ENCODE measurements at places on chromosomes 2 and 18.

- DNase-seq: peak; percentile 7
These were observed 4.5 kb upstream of the NPPC start for GRCh38 chr2:231930593-231931281.

DNA sequence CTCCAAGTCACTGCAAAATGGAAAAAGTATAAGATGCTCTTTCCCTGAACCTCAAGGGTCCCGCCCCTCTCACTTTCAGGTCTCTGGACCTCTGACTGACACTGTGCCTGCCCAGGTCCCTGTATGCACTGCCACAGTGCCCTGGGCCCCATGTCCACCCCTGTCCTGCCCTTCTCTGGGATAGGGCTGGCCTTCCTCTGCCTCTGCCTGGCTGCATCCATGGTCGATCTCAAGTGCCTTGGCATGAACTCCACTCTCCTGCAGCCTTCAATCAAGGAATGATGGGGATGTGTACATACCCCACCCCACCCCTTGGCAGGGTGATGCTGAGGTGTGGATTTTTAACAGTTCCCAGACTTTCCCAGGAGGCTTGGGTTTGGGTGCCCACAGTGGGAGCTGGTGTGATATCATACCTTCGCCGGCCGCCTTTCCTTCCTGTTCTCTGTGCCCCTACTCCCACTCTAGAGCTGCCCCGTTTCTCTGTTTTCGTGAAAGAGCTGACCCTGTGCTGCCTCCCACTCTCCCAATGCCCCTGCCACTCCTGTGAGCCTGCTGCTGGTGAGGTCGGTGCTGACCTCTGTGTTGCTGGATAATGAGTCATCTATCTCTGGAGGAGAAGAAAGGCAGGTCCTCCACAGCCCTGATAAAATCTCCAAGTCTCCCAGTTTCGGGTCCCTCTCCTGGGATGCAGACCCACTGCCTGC is 18.9 kb downstream of the PTPN18 start:
- DNase-seq: peak; percentile 20

- no peak for DNase-seq
These were observed 157.5 kb downstream of the TNS1 start for GRCh38 chr2:217845301-217845700.

GRCh38 chr18:47987388-47987699 is 56.9 kb upstream of the SMAD2 start:
- DNase-seq: no peak

GRCh38 chr2:138003411-138003810 is 39.1 kb downstream of the HNMT start:
- DNase-seq: no peak

GRCh38 chr18:55863876-55864275 is 275.9 kb upstream of the TCF4 start:
- DNase-seq: peak; percentile 37

DNA sequence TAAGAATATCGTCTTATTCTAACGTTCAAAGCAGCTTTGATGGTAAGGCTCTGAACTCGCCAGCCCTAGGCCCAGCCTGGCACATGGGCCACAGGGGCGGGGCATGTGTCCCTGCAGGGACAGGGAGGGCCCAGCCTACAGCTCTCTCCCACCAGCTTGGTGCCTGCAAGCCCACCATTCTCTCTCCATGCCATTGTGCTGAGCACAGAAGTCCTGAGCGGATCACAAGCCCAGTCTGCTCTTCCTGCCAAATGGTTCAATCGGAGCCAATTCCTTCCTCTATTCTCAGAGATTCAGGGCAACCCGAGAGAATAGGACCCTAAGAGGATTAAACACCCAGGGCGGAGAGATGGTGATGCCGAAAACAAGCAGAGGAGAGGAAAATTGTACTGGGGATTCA is 50.3 kb upstream of the APCDD1 start:
- DNase-seq: no peak

DNA sequence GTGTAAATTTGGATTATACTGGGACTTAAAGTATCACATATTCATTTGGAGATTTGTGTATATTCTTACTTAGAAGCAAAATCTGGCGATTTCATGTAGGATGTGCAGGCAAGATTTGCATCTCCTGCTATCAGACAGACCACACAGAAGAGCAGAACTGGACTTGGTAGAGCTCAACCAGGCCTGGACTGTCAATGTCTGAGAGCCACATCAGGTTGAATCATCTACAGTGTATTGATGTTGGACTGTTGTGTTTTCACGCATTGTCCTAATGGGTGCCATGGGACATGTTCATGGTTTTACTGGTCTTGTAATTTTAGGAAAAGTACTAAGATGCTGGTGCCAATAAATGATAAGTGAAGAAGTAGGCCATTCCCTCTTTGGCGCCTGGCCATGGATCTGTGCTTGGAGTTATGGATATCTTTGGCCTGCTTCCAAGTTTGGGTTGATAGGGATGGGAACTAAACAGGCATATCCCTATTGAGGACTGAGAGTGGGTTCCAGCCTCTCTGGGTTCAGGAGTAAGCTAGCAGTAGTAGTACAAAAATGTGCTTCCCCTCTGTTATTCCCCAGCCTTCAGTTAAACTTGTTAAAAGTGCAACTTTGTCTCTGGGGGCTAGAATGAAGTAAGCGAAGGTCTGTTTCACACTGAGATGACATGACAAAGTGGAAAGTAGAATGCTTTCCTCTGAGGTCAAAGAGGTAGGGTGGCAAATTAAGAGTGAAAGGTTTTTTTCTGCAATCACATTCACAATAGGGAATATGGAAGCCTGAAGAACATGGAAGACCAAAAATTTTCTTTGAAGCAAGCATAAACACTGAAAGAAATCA is 49.2 kb upstream of the NEMP2 start:
- no peak for DNase-seq

DNA sequence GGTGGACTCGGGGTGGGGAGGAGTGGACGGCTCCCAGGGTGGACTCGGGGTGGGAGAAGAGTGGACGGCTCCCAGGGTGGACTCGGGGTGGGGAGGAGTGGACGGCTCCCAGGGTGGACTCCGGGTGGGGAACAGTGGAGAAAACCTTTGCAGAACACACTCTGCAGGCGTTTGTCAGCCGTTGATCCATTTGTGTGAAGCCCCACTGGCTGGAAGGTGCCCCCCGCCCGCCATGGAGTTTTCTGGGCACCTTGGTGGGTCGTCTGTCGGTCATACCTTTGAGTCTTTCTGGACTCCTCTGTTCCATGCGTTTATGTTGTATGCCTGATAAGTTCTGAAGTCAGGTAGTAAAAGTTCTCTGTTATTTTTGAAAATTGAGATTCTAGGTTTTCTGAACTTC is 12.5 kb downstream of the CTDP1 start:
- DNase-seq: no peak

GRCh38 chr2:15984368-15985255 is 44.3 kb downstream of the MYCN start:
- DNase-seq: no peak

GRCh38 chr2:50143822-50144575 is 887.9 kb downstream of the NRXN1 start:
- DNase-seq: peak; percentile 46

GRCh38 chr18:44672506-44672905 is 8.2 kb upstream of the SETBP1 start:
- no peak for DNase-seq

DNA sequence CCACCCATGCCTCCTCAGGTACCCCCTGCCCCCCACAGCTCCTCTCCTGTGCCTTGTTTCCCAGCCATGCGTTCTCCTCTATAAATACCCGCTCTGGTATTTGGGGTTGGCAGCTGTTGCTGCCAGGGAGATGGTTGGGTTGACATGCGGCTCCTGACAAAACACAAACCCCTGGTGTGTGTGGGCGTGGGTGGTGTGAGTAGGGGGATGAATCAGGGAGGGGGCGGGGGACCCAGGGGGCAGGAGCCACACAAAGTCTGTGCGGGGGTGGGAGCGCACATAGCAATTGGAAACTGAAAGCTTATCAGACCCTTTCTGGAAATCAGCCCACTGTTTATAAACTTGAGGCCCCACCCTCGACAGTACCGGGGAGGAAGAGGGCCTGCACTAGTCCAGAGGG is 803 bp upstream of the DES start:
- DNase-seq: no peak

DNA sequence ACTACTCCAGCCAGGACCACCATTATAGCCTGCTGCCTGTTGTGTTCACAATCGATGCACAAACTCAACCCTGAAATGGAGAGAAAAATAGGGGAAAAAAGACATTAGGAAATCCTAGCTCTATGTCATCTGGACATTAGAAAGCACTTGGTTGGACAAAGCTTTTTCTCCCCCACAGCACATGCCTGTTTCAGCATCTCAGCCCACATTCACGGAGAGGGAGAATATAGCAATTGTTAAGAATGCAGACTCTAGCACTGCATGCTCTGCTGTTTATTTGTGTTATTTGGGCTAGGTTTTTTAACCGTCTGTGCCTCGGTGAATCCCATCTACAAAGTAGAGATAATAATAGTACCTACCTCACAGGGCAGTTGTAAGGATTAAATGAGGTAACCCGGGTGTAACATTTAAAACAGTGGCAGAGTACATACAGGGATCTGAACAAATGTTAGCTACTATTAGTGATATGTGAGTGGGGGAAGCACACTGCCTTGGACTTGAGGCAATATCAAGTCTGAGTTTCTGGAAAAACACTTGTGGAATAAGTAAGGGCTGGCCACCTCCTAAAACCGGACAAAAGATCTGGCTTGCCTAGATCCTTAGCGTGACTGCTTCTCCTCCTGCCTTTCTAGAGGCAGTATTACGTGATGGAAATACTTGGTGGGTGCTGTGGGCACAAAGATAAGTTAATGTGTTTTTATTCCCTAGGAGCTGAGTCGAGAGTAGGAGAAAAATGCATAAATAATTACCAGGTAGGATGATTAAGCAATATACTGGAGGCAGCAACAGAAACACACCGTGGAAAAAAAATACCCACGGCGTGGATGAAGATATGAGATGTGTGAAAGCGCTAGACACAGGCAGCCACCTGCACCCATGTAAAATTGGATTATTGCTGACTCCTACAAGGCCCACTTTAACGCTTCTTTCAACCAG is 1.0 kb upstream of the PPP1CB start:
- peak; percentile 47 for DNase-seq

DNA sequence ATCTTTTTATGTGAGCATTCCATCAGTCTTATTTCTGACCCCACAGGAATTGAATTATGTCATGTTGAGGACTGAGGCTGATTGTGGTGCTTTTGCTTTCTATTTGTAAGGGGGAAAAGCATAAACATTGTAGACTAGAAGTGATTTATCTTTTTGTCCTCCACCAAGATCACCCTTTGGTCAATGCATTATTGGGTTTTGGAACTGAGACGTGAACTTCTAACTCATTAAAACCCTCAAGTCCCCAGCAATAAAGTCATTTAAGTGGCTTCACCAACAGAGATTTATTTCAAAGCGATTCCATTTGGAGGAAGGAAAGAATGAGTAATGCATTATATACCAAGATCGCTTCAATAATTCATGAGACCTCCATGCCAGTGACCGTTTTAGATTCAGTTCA is 75.5 kb upstream of the TXNDC2 start:
- no peak for DNase-seq

DNA sequence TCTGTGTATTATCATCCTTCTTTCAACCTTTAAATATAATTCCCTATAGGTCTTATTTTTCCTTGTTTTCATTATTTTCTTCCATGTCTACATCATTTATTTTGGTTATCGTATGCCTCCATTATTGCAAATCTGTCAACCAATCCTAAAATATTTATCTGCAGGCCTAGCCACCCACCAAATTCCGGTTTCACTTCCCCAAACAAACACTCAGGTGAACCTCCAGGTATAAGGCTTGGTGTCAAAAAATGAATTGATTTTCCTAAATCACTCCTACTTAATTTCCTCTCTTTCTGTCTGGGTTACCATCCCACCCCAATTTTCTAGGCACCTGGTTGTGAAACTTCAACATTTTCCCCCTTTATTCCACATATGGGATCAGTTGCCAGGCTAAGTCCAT is 111.9 kb upstream of the LINC00305 start:
- no peak for DNase-seq

DNA sequence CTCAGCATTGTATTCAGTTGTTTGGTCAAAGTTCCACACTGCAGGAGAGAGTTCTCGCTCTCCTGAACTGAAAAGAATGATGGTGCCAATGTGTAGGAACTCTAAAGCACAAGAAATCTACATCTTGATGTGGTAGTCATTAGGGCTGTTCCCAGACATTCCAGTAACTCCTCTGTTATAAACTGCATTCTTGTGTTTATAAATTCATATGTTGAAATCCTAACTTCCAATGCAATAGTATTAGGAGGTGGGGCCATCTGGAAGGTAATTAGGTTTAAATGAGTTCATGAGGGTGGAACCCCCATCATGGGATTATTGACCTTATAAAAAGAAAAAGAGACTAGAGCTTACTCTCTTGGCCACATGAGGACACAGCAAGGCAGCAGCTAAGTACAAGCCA is 239.6 kb downstream of the CDH20 start:
- no peak for DNase-seq

- no peak for DNase-seq
These were observed 7.7 kb downstream of the TSHZ1 start for GRCh38 chr18:75218065-75218923.
